Esophagus squamous epithelium (tissue), 5 donors: ENCODE measurements at places on chromosomes 1 and 21.

- DNase-seq, result no peak
These were observed 137.8 kb downstream of the KCNK2 start for GRCh38 chr1:215220346-215220745.

- no peak for DNase-seq
These were observed 2.0 kb upstream of the LMNA start for GRCh38 chr1:156112276-156113137.

GRCh38 chr21:21146587-21147373 is 148.6 kb downstream of the NCAM2 start:
- no peak for DNase-seq

GRCh38 chr1:175833502-175833901 is 90.1 kb upstream of the TNR start:
- no peak for DNase-seq

- DNase-seq, result no peak
These were observed 42.9 kb downstream of the USP25 start for GRCh38 chr21:15772654-15773053.

- no peak for DNase-seq
These were observed 883 bp downstream of the LAMTOR2 start for GRCh38 chr1:156055281-156056048.

- DNase-seq, result no peak
These were observed 13.7 kb downstream of the PTPRU start for GRCh38 chr1:29249951-29250581.

DNA sequence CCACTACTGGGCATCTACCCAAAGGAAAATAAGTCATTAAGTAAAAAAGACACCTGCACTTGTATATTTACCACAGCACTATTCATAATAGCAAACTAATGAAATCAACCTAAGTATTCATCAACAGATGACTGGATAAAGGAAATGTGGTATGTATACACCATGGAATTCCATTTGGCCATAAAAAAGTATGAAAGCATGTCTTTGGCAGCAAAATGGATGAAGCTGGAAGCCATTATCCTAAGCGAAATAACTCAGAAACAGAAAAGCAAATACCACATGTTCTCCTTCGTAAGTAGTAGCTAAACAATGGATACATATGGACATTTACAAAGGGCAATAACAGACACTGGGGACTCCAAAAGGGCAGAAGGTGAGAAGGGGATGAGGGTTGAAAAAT is 485.7 kb upstream of the BRINP3 start:
- no peak for DNase-seq

DNA sequence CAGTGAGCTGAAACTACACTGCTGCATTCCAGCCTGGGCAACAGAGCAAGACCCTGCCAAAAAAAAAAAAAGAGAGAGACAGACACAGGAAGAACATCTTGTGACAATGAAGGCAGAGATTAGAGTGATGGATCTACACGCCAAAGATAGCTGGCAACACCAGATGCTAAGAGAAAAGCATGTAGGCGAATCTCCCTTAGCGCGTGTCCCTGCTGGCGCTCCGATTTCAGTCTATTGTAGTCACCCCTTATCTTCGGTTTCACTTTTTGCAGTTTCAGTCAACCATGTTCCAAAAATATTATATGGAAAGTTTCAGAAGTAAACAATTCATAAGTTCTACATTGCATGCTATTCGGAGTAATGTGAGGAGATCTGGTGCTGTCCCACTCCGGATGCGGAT is 11.6 kb upstream of the BRDT start:
- no peak for DNase-seq

- DNase-seq, result no peak
These were observed 314.9 kb upstream of the DEPDC1 start for GRCh38 chr1:68811806-68812205.

GRCh38 chr1:43204394-43204793 is 32.3 kb downstream of the CFAP57 start:
- DNase-seq, result no peak

GRCh38 chr1:11107599-11107998 is 7.9 kb upstream of the EXOSC10 start:
- no peak for DNase-seq

DNA sequence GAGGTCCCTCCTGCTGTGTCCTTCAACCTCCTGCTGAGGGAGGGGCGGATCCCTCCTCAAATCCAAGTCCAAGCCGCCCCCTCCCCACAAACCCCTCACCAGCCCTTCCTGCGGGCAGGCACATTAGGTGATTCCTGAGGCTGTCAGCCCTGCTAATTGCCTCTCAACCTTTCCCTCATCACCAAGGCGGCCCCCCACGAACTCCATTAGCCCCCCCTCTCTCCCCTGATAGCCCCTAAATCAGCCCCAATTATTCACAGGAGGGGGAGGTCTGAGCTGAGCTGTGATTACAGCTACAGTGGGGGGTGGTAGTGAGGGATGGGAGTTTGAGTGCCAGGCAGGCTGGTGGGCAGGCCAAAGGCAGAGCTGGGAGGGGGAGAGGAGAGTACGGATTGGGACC is 5.8 kb upstream of the PEAR1 start:
- no peak for DNase-seq

DNA sequence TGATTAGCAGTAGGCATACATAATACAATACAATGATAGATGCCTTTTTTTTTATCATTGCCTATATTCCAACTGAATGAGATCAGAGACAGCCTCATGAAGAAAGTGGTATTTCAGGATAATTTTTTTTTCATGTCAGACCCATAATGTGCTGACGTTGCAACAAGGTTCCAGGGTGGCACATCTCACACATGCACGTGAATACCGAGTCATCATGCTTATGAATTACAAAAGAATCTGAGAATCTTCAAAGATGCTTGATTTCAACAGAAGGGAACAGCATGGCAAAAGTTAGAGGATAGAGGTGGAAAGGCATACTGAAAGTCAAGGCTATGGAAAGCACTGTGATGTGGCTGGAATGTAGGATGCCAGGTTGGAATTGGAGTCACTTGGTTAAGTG is 5.0 kb upstream of the RNF11 start:
- no peak for DNase-seq

- DNase-seq, result no peak
These were observed 128.2 kb upstream of the HOOK1 start for GRCh38 chr1:59686574-59686973.

DNA sequence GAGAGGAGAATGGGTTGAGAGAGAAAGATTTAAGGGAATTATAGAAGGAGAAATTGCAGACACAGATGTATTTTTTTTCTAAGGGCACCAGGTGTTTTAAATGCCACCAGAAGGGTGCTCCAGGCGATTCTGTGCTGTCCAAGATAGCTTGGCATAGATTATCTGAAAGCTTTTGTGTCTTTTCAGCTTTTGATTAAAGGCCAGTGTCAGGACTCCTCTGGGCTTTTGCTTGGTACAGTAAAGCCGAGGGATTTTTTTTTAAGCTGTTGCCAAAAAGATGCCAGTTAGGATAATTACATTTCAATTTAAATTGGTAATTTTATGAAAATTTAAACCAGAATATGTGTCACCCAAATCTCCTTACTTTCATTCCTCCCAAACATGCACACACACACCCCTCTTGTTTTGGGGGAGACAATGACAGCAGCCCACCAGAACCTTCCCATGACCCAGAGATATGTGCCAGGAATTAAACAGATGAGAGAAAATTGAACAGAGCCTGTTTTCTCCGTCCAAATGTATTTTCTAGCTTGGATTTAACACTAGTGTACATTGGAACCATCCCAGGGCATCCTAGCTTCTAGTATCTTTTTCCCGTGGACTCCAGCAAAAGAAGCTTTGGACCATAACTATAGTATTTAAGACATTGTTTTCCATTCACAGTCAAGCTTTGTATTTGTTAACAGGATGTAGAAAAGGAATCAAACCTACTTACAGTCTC is 670.7 kb upstream of the CXADR start:
- no peak for DNase-seq

GRCh38 chr1:234519506-234519905 is 40.5 kb upstream of the TARBP1 start:
- DNase-seq, result no peak

- DNase-seq, result no peak
These were observed at the start of gene PDE9A for GRCh38 chr21:42653231-42654061. Gene PDE9A (plus strand): TSS chr21:42653621. CDS start chr21:42653815, 194 bp downstream.

DNA sequence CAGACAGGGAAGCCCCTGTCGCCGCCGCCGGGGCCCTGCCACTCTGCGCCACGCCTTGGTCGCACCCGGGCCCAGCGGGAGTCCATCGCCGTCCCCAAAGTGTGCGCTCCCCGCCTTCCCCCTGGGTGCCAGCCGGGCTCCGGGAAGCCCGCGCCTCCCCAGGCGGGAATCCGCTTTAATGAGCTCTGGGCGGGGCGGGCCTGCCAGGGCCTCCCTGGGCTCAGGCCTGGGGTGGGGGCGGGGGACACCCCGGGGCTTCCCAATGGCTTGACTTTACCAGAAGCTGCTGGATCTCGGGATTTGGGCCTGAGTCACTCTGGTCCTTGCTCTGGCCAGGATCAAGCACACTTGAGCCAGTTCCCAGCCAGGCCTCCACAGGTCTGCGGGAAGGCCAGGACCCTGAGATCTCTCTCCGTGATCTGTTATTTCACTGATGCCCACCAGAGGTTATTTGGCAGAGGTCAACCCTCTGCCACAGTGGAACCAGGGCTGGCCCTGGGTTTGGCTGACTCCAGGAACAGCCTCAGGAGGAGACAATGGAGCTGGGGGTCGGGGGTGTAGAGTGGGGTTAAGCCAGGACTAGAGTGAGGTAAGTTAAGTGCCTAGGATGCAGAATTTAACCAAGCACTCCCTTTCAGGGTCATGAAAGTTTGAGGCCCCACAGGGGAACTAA is 178.4 kb upstream of the EDN2 start:
- DNase-seq, result no peak

DNA sequence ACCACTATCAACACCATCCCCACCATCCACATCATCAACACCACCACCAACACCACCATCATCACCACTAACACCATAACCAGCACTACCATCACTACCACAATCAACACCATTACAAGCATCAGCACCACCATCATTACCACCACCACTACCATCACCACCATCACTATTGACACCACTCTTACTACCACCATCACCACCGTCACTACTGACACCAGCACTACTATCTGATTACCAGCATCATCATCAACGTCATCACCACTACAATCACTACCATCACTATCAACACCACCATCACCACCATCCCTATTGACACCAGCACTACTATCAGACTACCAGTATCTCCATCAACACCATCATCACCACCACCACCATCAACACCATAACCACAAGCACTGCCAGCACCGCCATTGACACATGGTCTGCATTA is 106.1 kb upstream of the RUNX3 start:
- DNase-seq, result no peak

DNA sequence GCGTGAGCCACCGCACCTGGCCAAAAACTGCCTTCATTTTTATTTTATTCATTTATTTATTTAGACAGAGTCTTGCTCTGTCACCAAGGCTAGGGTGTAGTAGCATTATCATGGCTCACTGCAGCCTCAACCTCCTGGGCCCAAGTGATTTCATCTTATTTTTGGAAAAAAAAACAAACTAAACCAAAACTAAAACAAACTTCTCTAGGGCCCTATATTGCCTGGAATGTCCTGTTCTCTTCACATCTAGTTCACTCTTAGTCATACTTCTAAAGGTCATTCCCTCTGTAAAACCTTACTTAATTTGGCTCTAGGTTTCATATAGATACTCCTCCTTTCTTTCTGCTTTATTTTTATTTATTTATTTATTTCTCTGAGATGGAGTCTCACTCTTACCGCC is 15.6 kb downstream of the RPS27 start:
- no peak for DNase-seq

DNA sequence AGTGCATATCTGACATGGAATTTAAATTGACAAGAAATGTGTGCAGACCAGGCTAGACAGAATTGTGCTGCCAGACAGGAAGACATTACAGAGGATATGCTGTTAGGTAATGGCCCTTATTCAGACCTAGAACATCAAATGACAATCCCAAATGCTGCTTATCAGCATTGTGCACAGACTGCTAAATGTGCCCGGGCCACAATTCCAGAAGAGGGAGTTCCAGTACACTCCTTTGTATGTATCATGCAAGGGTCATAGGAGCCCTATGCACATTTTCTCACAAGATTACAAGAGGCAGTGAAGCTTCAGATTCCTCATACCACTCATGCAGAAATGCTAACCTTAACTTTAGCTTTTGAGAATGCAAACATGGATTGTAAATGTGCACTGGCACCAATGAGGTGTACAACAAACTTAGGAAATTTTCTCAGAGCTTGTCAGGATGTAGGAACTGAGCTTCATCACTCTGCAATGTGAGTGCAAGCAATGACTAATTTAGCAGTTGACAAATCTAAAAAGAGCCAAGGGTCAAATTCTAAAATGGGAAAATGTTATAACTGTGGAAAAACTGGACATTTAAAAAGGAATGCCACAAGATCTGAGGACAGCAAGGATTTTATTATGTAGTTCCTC is 273.5 kb downstream of the COL11A1 start:
- no peak for DNase-seq

DNA sequence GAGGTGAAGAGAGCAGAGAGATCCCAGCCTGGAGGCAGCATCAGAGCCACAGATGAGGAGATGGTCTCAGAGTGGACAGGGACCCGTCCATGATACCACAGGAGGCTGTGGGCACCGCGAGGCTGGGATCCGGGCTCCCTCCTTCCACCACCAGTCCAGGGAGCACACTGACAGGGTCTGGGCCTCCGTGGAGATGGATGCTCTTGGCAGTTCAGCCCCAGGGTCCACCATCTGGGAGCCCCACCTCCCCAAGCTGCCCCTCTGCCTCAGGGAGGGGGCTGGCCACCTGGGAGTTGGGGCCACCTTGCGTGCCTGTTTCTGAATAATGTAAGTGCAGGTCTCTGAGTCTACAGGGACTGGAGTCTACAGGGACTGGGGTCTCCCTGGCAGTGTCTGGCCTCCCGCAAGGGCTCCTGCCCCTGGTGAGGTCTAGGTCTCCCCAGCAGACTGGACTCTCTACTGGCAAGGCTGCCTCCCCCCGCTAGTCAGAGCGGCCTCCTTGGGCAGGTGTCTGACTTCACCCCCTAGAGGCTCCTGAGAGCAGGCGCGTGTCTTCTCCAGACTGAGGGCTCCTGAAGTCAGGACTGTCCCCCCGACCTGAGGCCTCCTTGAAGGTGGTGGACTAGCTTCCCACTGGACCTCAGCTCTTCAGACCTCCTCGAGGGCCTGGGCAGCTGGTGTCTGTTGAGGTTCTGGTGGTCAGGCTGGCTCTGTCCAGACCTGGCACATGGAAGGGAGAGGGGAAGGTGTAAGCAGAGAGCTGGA is 218.5 kb downstream of the PTPRU start:
- no peak for DNase-seq

DNA sequence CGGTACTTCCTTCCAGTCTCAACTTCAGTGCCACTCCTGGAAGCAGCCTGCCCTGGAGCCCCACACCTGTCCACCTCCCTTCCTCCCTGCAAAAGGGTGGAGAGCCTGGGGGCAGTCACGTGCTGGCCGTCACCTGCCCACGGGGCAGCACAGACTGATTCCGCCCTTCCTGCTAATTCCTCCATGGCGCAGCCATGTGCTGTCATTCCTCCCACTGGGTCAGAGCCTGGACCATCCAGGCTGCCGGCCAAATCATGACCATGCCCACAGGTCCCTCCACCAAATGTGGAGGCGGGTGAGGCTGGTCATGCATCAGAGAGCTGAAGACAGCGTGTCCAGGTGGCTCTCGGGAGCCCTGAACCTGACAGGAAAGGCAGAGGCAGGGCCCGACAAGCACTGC is 24.4 kb upstream of the GPR153 start:
- DNase-seq, result no peak

GRCh38 chr1:211257826-211258225 is 1.3 kb upstream of the RCOR3 start:
- no peak for DNase-seq
